ENCODE measurements at places on chromosomes 1 and 21.

GRCh38 chr1:172704001-172704400 is 45.1 kb downstream of the FASLG start:
- no peak for DNase-seq

- no peak for DNase-seq
Observed at GRCh38 chr1:201083741-201084140, 28.5 kb downstream of the CACNA1S start.

GRCh38 chr21:35922618-35923017 is 137.7 kb downstream of the SETD4 start:
- no peak for DNase-seq

DNA sequence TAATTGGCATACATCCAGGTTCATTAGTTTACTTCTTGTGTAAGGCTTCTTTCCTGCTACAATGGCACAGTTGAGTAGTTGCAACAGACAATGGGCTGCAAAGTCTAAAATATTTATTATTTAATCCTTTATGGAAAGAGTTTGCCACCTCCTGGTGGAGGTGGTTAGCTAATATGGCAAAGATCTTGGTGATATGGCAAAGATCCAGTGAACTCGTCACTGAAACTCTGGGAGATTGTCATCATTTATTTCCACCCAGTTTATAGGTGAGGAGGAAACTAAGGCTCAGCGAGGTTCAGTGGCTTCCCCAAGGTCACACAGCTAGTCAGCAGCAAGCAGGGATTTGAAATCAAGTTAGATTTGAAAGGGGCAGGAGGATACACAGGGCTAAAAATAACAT is 16.1 kb upstream of the IFFO2 start:
- no peak for DNase-seq

GRCh38 chr1:176206961-176207902 is at the start of gene COP1:
COP1 (minus strand) TSS chr1:176207286; CDS start chr1:176206978, 308 bp downstream.
- DNase-seq: peak; percentile 95

DNA sequence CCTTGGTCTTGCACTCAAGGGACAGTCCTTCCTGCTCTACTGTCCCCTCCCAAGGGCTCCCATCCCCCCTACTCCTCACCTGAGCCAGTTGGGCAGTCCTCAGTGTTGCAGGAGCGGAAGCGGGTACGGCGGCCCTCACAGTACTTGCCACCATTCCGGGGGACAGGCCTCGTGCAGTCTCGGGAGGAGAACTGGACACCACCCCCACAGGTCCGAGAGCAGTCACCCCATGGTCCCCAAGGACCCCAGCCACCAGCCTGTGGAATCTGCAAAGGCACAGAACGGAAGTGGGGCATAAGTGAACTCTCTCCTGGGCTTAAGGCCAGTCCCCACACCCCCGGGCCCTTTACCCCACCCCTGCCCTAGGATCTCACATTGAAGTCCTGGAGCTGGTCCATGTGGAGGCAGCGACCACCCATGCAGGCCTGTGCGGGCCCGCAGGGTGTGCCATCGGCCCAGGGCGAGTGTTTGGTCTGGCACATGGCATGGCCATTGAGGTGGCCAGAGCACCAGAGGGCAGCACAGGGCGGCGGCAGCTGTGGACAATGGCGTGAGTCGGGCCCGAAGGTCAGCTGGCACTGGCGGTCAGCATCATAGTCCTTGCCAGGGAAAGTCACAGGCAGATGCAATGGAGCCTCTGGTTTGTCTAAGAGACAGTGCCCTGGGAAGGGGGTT is 5.2 kb downstream of the ADAMTS4 start:
- no peak for DNase-seq

DNA sequence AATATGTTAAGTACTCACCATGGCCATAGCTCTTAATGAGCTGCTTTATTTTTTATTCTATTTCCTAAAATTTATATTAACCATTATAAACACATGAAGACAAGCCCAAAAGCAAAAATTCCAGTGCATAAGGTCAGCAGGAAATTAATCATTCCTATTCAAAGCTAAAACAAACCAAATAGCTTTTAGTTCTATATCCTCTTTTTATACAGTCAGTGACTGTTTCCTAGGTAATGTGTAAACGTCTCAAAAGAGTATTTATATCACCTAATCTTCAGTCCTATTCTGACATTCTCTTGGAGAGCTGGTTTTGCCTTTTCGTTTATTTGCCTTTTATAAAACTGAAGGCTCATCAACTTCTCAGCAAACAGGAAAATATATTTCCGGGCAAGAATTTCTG is 4.2 kb downstream of the GOLPH3L start:
- no peak for DNase-seq

- DNase-seq: no peak
Observed at GRCh38 chr1:42422737-42423136, 33.1 kb downstream of the ZMYND12 start.

GRCh38 chr1:220407191-220407590 is 120.7 kb upstream of the MARK1 start:
- DNase-seq: no peak

DNA sequence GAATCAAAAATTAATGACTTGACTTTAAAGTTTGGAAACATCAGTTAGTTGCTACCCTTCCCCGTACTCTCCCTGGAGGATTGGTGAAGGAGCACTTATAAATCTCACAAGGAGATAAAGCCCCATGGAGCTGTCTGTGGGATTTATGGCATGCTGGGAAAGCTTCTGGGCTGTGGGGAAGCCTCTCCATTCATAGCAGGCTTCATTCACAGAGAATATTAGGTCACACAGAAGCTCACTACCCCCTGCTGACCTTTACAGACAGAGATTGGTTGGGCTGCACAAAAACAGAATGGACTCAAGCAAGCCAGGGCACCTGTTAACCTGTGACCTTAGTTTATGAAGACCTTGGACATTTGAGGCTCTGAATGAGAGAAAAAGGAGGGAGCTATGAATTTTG is 32.1 kb downstream of the RGL1 start:
- no peak for DNase-seq

DNA sequence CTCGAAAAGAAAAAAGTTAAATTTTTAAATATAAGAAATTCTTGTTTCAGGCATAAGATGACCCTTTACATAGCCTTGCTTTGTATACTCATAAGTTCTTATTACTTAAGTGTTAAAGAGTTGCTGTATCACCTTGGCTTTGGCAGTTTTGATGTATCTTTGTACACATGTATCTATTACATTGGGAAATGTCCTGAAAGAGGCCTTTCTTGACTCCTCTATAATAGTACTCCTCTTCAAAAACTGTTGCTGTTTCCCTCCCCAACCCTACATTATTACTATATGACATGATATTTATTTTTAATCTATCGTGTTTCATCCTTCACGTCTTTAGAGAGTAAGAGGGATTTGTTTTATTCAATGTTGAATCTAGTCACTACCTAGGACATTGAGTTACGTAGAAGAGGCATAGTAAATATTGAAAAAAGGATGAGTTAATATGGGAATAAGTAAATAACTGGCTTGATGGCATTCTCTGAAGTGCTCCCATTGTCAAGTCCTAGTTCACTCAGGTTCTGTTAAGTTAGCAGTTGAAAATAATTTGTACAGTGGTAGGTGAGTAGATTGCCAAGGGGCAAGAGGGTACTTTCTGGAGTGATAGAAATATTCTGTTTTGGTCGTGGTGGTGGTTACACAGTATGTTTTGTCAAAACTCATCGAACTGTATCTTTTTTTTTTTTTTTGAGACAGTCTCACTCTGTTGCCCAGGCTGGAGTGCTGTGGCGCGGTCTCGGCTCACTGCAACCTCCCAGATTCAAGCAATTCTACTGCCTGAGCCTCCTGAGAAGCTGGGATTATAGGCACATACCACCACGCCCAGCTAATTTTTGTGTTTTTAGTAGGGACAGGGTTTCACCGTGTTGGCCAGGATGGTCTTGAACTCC is 8.2 kb downstream of the THRAP3 start:
- DNase-seq: no peak

- DNase-seq: no peak
Observed at GRCh38 chr1:241499910-241500309, 19.6 kb downstream of the FH start.

DNA sequence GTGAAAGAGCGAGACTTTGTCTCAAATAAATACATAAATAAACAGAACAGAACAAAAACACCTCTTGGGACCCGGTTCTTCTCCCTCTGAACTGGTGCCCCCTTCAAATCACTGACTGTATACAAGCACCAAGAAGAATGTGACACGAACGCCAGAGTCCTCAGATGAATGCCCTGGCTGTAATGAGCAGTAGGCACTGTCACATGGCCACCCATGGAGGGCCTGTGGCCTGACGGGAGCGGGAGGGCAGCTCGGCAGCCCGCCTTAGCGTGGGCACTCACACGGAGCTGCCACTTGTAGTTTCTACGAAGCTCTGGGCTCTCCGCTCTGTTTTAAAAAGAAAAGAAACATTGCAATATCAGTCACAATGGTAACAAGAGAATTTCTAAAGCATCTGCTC is 146.0 kb downstream of the PEX14 start:
- no peak for DNase-seq

DNA sequence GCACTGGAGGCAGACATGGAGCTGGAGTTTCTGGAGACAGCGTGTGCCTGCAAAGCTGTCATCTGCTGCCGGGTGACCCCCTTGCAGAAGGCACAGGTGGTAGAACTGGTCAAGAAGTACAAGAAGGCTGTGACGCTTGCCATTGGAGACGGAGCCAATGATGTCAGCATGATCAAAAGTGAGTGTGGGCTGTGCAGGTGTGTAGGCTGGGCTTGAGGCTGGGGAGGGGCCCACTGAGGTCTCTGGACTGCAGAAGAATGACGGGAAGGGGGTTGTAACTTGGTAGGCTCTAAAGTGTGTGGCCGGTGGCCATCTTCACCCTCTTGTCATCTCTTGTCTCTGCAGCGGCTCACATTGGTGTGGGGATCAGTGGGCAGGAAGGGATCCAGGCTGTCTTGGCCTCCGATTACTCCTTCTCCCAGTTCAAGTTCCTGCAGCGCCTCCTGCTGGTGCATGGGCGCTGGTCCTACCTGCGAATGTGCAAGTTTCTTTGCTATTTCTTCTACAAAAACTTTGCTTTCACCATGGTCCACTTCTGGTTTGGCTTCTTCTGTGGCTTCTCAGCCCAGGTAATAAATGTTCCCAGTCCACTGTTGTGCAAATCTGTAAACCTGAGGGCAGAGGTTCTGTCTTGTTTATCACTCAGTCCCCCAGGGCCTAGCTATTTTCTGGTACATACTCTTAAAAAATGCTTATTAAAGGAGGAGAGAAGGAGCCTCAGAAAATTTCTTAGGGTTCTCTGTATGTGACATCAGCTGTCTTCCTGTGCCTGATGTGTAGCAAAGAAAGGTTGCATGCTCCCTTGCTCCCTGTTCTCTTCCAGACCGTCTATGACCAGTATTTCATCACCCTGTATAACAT is 19.9 kb downstream of the ATP8B2 start:
- no peak for DNase-seq

- DNase-seq: no peak
Observed at GRCh38 chr21:43781846-43782245, 5.7 kb upstream of the CSTB start.

DNA sequence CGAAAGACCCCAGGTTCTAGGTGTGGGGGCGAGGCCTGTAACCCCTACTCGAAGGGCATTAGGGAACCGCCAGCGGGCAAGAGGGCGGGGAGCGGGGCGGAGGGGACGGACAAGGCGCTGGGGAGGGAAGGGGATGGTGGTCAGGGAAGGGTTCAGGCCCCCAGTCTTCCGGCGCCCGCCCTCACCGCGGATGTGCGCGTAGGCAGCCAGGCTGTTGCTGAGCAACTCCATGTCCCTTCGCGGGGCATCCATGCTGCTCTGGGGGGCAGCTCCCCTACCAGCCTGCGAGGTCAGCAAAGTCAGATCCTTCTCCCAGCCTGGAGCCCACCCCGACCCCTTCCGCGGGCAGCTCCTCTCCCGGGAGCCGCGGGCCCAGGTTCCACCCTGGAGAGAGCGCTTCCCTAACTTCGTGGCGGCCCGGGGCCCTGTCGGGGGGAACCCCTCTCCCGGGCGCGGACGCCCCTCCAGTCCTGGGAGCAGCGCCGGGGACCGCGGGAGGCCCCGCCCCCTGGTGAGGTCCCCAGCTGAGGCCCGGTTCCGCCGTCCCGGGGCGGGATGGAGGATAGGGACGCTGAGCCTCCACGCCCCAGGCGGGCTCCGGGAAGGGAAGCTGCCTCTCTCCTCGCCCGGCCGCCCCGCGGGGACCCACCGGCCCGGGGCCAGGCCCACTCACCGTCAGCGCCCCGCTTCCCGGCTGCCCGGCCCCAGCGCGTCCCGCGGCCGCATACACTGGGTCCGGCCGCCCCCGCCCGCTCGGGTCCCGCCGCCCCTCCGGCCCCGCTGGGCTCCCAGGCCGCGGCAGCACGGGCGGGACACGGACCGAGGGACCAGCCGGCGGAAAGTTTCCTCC is 434 bp downstream of the EVA1B start:
- no peak for DNase-seq

DNA sequence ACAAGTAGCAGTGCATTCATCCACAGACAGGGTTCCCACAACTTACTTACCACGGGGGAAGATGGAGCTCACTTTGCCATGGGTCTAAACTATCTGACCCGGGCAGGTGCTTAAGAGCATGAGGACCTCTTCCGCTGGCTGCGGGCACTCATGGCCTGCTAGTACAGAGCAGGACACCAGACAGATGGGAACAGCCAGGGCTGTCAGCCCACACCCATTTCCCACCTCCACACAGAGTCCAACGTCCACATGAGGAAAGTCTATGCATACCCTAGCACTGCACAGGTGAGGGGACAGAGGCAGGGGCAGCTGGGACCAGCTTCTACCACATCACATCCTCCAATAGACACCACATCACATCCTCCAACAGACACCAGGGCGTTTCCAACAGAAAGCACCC is 35.8 kb upstream of the PRDM15 start:
- DNase-seq: no peak

DNA sequence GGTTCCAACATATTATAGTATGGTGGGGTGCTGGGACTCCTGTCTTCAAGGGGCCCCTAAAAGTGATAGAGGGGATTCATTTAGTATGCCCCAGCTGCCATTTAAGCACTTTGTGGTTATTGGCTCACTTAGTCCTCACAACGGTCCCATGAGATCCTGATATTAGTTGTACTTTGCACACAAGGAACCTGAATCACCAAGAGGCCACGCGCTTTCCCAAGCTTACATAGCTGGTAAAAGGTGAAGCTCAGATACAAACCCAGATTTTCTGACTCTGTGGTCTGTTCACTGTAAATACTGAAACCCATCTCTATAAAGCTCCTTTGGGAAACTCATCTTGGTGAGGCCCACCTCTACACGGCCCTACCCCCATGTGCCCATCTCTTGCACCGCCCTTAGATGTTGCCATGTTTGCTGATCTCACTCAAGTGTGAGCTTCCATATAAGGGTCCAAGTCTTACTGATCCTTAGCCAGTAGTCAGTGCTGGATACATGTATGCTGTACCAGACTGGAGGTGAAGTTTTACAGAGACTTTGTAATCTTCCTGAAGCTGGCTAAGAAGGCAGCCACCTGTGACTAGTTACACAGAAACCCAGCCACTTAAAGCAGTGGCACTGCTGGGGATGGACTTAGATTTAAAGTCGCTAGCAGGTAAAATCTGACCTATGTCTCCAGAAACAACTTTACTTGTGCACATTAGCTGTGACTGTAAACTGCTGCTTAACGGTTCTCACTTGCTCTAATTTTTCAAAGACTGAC is 124.4 kb upstream of the HOOK1 start:
- DNase-seq: no peak

- no peak for DNase-seq
Observed at GRCh38 chr1:21639594-21640041, 29.5 kb downstream of the RAP1GAP start.

GRCh38 chr1:230682882-230683610 is 30.9 kb downstream of the AGT start:
- DNase-seq: no peak

Data from liver (tissue), 10 donors.